Stimulated activated CD8-positive, alpha-beta memory T cell treated with anti-CD3 and anti-CD28 coated beads, Interleukin-7, amount 100 ng/mL, for 1 hour (primary cell): ENCODE measurements at places on chromosomes 3 and 15.

- DNase-seq = no peak
These were observed 86.3 kb upstream of the MEX3B start for GRCh38 chr15:82132096-82132495.

- DNase-seq = no peak
These were observed 72.0 kb downstream of the FAM43A start for GRCh38 chr3:194757647-194758061.

- DNase-seq = no peak
These were observed 68.4 kb upstream of the SLCO3A1 start for GRCh38 chr15:91784973-91785709.

DNA sequence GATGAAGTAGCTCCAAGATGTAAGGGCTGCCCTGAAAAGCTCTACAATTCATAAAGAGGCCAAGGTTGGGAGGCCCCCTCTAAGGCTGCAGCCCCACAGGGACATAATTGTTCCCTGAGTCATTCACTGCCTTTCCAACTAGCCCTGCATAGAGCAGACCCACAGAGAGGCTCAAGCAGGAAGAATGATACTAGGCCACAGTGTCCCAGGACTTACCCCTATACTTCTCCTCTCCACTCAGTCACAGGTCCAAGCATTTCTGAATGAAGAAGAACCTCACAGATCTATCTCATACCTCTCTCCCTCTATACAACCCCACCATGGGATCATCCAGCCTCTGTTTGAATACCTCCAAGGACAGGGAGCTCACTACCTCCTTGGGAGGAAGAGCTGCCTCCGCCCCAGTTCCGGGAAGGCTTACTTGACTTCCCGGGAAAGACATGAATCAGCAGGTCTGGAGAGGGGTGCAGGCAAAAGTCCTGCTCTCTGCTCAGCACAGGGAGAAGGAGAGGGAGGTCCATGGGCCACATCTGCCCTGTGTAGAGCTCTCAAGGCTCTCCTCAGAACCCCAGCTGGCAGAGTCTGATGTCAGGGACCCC is 6.9 kb upstream of the SKIC8 start:
- DNase-seq = no peak

DNA sequence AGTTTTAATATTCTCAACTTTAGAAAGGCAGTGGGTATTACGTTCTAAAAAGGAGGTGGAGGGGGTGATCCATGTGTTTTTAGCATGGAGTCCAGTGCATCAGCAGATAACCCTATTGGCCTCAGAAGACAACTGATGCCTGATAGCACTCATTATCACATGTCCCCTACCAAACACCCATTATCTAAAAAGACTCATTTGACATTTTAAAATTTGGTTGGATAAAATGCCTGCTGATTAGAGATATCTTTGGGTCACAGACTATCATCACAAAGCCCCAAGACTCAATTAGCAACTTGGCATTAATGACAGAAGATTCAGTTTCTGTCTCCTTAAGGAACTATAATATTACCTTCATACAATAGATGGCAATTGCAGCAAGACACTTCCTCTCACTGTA is 589.3 kb downstream of the RBMS3 start:
- DNase-seq = no peak

DNA sequence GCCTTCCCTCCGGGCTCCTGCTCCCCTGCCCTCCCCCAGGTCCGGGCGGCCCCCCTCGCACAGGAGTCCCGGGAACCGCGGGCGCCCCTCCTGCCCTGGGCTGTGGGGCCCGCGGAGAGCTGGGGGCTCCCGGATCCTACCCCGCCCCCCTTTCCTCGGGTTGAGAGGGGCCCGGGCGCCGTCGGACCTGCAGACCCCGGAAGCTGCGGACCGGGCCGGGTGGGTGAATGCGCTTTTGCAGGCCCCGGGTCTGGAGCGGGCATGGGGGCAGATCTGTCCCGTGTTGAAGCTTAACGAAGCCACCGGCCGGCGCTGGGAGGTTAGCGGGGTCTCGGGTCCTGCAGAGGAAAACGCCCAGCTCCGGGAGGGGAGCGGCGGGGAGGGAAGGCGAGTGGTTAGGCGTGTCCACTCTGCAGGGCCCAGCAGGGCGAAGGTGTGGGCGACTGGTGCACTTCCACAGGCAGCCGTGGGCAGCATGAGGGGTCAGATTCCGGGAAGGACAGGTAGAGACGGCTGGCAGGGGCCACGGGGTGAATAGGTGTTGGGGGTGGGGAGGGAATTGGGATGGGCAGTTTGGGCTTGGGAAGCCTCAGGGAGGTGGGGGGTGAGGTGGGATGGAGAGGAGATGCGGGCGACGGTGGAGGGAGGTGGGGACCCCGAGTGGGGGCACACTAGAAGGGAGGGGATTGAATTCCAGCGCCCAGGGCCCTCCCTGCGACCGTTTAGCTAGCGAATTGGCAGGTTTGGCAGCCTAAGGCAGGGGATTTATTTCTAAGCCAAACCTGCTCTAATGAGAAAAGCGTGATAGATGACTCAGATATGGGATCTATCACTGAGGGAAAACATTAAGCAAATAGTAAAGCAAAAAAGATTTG is 635 bp downstream of the CD276 start:
- no peak for DNase-seq

- DNase-seq = no peak
These were observed 408.2 kb downstream of the LPP start for GRCh38 chr3:188562144-188562543.

- DNase-seq = no peak
These were observed 52.2 kb downstream of the AQP9 start for GRCh38 chr15:58190419-58190818.

DNA sequence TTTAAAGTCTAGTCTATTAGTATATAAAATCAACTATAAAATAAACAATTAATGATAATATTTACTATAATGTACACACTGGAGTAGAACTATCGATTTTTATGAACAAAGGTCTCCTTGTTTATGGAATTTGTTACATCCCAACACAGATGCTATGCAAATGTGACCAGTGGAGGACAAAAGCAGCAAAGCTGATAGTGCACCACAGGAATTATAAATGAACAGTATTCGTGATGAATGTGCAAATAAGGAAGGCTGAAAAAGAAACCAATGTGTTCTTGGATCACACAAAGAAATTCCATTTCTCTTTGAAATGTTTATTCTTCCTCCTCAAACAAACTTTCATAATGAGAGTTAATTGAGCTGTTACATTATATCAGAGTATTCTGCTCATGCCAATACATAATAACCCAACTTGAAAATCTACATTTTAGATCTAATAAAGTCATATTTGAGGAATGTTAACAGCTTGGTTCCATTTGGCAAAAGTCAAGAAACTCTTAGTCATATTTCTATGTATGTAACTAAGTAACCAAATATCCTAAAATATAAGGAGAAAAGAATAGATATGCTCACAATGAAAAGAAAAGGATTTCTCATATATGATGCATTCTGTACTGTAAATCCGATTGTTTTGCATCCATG is 79.3 kb downstream of the NEK10 start:
- DNase-seq = no peak

- DNase-seq = no peak
These were observed 64.5 kb downstream of the GRIP2 start for GRCh38 chr3:14475621-14476020.

DNA sequence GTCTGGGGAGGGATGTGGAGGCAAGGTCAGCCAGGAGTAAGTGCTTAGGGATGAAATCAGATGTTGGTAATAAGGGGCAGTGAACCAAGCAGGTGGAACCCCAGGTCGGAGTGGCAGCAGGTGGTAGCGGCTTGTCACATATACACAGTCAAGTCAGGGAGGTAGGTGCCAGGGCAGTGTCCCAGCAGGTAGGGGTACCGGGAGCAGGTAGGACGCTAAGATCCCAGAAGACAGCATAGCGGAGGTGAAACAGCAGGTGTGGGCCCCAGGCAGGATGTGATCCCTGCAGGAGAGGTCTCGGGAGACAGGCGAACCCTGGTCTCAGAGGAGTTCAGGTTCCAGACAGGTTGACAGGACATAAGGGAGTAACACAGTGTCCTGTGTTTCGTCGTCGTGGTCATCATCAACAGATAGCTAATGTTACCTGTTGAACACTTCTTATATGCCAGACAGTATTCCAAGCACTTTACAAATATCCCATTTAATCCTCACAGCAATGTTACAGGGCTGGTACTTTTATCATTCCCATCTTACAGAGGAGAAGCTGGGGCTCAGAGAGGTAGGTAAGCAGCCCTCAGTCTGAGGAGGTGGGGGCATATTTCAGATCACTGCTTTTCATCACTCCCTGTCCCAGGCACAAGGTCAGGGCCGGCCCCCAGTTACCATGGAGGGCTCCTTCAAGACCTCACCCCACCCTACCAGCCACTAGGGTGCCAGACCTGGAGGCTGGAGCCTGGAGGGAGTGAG is 241.6 kb downstream of the UACA start:
- no peak for DNase-seq

GRCh38 chr15:89126009-89126408 is 37.8 kb downstream of the ABHD2 start:
- DNase-seq = no peak

DNA sequence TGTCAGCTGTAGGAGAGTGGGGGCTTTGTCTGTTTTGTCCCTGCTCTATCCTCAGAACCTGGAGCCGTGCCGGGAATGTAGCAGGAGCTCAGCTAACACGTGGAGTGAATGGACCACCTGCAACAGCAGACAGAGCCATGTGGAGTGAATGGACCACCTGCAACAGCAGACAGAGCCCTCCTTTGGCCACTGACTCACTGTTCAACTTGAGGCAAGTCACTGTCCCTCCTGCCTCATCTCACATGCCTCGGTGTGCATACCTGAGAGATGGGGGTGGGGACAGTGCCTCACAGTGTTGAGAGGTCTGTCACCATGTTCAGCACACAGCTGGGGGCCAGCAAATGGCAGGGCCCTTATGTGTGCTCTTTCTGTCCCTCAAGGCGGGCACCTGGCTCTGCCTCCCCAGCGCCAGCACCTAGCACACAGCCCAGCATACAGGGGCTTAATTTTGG is 27.9 kb downstream of the FEM1B start:
- DNase-seq = no peak

GRCh38 chr3:52532838-52533622 is 627 bp downstream of the NT5DC2 start:
- no peak for DNase-seq

GRCh38 chr15:75779504-75779903 is 63.7 kb upstream of the UBE2Q2 start:
- no peak for DNase-seq

- DNase-seq = no peak
These were observed 58.2 kb downstream of the FGD5 start for GRCh38 chr3:14876921-14877333.

GRCh38 chr15:70670680-70671079 is 92.7 kb downstream of the UACA start:
- no peak for DNase-seq

- no peak for DNase-seq
These were observed 48.2 kb downstream of the TRIM42 start for GRCh38 chr3:140726066-140726465.

DNA sequence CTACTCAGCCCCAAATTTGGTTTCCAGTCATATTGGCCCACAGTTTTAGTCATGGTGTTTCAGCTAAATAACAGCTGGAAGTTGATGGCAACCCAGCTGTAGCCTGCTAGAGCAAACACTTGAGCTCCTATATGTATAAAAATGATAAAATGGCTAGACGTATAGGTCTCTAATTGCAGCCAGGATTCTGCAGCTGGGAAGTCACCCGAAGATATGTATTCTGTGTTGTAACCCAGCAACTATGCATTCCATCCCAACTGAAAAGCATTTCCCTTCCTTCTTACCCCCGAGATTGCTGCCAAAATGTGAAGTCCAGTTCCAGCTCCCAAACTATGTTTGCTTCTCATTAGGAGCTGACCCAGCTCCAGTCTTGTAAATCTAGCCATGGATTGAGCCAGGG is 408.4 kb downstream of the AGBL1 start:
- no peak for DNase-seq

DNA sequence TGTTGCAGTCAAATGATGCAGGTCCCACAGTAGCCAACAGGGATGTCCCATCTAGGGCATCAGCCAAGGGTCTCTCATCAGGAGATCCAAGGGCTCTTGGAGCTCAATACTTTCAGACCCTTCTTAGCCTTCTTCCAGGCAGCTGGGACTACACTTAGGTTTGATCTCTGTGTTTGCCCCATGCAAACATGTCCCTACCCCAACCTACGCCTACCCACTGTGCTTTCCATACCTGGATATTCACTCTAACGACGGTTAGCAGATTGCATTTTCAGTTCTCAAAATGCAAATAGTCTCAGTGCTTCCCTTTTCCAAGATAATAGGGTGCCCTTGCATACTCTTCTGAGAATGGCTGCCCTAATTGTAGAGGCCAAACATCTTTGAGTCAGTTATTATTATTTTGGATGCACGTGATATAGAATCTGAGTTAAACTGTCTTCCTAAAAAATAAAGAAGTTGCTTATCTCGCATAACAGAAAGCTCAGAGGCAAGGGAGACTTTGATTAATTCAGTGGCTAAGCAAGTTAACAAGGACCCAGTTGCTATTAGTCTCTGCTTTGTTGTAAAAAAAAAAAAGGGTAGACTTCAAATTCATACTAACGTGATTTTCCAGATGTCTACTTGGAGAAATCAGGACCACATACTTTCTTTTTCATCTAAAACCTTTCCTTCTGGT is 1.0 kb upstream of the CEP70 start:
- DNase-seq = no peak

GRCh38 chr3:54663501-54664011 is 264.3 kb downstream of the LRTM1 start:
- DNase-seq = no peak

- DNase-seq = peak; percentile 48
These were observed 34.5 kb downstream of the GPR171 start for GRCh38 chr3:151168269-151169094.

DNA sequence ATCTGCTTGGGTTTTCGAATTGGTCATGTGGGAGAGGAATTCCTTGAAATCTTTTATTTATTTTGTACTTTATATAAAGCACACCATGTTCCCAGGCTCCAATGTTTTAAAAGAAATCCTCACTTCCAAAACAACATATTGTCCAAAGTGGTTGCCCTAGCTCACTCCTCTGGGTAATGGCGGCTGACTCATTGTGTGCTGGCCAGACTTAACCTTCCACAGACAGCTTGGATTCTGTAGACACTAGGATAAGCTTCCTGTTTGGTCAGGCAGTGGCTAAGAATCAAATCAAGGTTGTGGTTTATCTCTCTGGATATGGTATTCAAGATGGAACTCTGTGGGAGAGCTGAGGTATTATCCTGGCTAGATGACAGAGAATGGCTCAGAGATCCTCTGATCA is 55.8 kb upstream of the FAM98B start:
- no peak for DNase-seq

DNA sequence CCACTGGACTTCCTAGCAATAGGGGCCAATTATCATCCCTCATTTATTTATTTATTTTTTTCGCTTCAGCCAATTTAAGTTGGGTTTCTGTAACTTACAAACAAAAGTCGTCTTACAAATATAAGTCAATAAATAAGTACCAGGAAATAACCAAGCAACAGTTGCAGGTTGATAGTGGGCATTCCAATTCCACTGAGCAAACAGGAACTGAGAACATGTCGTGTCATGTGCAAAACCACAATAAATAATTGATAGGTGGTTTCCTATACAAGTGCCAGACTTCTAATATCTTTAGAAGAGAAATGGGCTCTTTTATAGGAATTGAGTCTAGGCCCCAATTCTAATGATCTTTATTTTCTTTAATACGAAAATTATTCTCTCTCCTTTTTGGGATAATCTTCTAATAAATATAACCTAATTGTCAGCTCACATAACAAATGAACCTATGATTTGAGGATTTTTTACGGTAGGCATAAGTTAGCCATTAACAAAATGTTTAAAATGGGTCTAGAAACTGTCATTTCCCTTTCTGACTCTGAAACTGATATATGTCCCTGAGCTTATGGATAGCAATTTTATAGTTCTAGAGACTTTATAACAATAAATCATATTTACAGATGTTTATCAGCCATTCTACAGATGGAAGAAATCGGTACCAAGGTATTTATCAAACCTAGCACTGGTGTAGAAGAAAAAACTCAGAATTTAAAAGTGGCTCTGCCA is 571.8 kb downstream of the FOXP1 start:
- DNase-seq = no peak
